AG08395 (cell line): ENCODE measurements at places on chromosomes 7 and 10.

DNA sequence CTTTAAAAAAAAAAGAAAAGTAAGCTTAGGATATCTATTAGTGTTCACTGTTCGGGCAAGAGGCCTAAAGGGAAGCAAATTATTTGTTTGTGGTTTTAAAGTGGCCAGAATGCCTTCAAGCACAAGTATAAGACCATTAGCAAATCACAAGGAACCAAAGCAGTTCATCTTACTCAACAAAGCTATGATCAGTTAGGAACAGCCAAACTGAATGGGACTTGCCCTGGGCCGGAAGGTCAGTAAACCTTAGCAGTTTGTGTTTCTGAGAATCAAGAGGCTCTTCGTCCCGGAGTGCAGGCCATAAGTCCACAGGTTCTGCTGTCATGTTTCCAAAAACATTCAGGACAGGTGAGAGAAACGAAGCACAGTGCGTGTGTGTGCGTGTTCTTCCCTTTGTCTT lies 4.5 kb downstream of the FBXW4 start:
- no peak for DNase-seq

- no peak for DNase-seq
These were observed 201.0 kb downstream of the ADARB2 start for GRCh38 chr10:1536341-1536740.

DNA sequence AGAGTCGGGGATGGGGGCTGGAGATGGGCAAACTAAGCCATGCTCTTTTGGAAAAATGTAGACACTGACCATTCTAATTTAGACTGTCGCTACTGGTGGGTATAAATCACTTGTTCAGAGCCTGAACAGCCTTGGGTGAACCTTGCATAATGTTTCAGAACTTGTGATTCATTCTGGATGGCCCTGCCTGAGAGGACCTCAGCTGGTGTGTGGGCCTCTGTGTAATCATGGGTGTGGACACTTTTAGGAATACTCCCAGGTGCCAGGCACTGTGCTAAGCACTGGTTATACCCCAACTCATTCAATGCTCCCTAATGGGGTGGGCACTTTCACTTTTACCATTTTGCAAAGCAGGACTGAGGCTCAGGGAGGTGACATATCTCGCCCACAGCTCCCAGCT lies 26.8 kb upstream of the TM9SF3 start:
- DNase-seq = peak; percentile 49

DNA sequence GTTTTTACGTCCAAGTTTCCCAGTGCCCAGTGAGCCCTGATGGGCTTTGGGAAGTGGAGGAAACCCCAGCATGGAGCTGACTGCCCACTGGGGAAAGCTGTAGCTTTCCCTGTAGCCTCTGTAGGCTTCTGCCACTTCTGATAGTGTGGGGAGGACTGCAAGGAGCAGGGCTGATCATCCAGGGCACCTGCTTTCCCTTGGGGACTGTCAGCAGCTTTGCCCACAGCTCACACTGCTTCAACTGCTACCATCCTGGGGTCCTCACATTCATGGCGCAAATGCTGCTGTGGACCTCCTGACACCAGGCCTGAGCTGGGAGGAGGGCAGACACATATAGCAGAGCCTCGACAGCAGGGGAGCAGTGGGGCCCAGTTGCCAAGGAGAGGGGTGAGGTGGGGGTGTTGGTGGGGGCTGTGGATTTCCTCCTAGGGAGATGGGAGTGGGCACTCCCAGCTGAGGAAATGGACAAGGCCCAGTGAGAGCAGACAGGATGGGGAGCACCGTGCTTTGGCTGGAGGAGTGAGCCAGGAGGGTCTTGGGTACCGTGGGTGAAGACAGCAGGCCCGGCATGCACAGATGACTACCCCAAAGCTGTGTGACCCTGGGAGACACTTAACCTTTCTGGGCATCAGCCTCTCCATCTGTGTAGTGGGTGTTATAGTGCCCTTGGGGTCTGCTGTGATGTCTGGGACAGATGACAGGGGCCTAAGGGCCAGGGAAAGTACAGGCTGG lies 16.2 kb downstream of the RAMP3 start:
- no peak for DNase-seq

DNA sequence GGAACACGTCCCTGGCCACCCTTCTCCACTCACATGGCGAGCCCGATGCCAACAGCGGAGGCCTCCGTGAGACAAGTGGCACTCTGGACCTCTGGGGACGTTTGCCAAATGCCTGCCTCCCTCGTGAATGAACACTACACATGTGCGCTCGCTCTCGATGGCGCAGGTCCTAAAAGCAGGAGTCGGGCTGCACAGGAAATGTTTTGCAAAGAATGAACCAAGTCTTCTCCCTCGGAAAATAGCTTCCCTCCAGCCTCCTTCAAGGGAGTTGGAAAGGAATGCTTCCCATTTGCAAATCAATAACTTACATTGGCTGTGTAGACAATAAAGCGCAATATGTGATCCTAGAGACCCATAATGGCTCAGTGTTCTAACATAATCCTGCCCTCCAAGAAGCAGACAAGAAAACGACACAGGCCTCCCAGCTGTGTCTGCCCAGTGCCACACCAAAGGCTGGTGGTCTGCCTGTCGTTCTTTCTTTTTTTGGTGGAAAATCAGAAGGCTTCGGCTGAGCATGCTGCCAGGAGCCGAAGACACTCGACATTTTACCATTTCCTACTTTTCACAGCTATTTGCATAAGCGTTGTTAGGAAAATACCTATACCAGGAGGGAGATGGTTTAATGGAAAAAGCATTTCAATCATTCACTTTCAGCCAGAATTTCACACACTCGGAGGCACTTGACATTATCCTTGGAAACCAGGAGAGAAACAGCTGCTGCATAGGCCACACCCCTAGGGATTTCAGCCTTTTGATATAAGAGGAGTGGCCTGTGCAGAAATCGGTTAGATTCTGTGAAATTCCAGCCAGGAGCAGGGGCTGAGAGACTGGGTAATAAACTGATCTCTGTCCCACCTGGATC lies 38.4 kb downstream of the ATXN7L1 start:
- no peak for DNase-seq

GRCh38 chr7:50625360-50625759 lies 60.2 kb upstream of the DDC start:
- DNase-seq = no peak

DNA sequence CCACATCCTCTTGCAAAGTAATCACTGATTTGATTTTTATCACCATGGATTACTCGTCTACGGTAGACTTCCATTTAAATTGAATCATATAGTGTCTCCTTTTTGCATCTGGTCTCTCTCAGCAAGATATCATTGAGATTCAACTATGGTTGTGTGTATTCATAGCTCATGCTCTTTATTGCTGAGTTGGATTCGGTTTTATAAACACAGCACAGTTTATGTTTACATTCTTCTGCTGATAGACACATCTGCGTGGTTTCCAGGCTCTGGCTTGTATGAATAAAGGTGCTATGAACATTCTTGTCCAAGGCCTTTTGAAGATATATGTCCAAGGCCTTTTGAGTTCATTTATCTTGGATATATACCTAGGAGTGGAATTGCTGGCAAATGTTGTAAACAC lies 356.5 kb upstream of the CELF2 start:
- DNase-seq = no peak

GRCh38 chr7:44258423-44258760 lies 57.6 kb downstream of the YKT6 start:
- no peak for DNase-seq

DNA sequence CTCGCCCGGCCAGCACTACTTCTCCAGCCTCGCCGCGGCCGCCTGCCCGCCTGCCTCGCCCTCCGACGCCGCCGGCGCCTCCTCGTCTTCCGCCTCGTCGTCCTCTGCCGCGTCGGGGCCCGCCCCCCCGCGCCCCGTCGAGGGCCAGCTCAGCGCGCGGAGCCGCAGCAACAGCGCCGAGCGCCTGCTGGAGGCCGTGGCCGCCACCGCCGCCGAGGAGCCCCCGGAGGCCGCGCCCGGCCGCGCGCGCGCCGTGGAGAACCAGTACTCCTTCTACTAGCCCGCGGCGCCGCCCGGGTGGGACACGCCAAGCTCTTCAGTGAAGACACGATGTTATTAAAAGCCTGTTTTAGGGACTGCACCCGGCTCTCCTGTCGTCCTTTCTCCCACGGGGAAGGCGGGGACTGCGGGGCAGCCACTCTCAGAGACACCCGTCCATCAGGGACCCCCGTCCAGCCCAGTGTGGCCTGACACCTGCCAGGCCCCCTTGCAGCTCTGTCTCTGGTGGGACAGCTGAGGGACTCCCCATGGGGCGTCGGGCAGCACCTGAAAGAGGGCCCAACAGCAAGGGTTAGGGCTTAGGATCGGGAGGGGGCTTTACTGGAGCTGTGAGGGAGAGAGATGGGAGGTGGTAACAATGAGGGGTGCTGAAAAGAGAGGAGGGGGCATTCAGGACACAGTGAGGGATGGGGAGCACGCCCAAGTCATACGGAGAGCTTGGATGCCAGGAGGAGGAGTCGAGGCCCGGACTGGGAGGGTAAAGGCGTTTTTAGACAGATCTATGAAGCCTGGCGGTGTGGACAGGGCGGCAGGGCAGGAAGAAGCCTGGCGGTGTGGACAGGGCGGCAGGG lies 34.7 kb downstream of the SPDYE6 start:
- peak; percentile 1 for DNase-seq

DNA sequence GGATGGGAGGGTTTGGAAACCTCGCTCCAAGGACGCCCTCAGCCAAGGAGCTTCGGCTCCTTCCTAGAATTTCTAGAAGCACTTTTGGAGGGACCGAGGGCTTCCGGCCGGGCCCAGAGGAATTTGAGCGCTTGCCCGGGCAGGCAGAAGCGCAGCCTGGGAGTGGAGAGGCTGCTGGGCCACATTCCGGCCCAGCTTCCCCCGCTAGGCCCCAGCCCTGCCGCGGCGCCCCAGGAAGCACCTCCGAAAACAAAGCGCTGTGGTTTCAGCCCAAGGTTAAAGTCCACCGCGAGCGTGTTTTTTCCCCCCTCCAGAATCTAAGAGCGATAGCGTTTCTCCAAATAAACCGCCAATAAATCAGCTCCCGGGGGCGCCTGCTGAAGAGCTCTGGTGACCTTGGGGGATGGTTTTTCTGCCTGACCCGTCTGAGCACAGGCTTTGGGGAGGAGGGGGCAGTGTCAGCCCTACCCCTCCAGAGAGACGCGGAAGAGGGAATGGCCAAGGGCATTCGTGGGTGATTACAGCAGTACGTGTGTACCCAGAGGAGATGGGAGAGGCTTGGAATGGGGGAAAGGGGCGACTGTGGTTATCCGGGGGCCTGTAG lies 5.7 kb upstream of the TNRC18 start:
- DNase-seq = no peak

GRCh38 chr7:107659666-107660065 lies 962 bp upstream of the SLC26A4 start:
- DNase-seq = peak; percentile 62

DNA sequence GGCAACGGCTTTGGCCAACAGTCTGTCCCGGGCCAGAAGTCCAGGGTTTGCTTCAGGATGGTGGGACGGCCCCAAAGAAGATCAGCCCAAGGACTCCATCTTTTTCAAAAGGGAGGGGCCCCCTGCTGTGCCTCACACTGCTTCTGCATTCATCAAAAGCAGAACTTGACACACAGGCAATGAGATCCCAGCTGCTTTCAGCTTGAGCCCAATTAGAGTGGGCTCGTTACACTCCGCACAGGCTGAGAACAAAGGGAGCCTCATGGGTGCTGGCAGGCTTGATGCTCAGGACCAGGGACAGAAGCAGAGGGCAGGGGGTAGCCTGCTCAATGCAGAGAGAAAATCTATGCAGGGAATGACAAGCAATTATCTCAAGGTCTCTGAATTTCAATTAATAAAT lies 45.5 kb downstream of the VOPP1 start:
- DNase-seq = no peak

GRCh38 chr7:18496341-18496700 lies 772 bp downstream of the HDAC9 start:
- DNase-seq = no peak

DNA sequence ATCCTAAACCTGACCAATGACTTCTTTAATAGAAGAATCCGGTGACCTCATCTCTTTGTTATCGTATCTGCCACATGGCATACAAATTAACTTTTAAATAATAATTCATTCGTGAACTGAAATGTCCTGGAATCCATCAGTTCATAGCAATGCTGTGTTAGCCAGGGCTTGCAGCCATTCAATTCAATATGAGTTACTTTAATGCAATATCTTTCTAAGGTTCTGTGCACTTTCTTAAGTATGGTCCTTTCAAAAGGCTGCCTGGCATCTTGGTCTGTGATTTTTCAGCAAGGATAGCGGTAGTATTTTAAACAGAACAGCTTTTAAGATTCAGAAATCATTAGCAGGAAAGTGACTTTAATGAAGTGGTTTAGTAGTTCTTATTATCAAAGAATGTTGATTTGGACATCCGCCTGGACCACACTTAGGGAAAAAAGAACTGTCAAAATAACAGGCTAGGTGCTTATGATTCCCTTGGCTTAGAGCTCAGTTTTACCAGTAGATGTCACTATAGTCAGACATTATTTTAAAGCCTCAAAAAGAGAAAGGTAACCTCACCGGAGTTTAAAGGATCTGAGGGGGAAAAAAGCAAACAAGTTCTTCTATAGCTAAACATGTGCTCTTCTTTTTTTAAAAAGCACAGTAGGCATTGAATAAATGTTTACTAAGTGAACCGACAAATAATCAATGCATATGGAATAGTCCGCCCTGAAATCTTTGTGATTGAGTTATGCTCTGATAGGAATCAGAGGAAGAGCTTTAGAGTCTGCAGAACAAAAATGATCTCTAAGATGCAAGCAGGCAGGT lies 22.7 kb downstream of the SLC35G1 start:
- DNase-seq = peak; percentile 42

DNA sequence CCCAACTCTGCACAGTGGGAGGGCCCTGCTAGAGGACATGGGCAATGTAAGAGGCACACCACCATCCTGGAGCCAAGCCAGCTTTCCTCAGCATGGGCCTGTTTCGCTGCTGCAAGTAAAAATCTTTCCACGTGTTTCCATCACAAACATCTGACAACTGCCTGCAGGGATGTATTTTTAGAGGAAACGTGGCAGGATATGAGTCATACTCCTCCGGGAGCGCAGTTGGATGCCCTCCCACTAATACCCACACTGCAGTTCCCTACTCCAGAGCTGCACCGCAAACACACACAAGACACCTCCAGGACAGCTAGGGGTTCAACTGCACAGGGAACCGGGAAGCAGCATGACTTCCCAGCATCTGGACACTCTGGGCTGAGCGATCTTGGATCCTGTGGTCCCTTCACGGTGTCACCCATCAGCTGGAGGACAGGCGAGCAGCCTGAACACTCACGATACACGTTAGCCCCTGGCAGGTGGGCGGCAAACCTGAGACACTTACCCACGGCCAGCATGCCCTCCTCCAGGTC lies 26.1 kb downstream of the PLAC9 start:
- peak; percentile 91 for DNase-seq

GRCh38 chr7:151038951-151039849 lies 9.1 kb upstream of the ASIC3 start:
- DNase-seq = peak; percentile 92

DNA sequence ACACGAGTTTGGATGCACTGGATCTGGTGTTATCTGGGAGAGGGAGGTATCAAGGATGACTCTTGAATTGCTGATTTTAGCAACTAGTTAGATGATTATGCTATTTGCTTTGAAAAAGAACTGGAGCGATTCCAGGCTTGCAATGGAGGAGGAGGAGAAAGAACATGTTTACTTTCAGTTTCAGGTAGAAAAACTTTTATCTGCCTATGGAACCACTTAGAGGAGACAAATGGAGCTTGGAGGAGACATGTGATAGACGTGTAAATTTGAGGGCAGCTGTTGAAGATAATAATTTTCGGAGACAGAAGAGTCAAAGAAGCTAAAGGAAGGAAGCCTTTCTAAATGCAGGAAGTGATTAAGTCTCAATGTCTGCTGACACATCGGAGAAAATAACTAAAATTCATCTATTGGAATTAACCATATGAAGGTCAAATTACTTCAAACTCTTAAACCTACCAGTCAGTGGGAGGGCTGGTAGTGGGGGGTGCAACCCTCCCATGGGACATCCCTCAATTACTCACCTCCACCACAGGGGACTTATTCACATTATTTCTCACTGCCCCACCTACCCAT lies 56.4 kb upstream of the GNAI1 start:
- DNase-seq = no peak
